Stimulated activated CD4-positive, alpha-beta T cell treated with anti-CD3 and anti-CD28 coated beads, TNF-alpha, amount 100 ng/mL, for 4 hours (primary cell): ENCODE measurements at places on chromosomes 5 and 9.

GRCh38 chr9:122099271-122099869 is 6.3 kb upstream of the TTLL11 start:
- DNase-seq, result peak; percentile 58

DNA sequence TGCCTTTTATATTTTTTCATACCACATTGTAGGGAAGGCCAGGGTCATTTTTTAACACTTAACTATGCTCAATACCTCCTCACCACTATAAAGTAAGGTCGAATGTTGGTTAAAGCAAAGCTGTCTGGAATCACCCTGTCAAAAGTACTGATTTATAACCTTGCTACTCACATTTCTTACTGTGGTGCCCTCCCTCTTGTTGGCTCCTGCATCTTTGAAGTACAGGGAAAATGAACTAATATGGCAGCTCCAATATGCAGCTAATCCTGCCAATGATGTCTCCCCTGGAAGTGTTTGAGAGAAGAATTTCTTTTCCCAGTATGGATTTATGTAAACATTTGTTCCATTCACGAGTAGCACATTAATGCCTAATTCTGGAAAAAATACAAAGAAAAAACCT is 108.4 kb upstream of the RPS23 start:
- no peak for DNase-seq

GRCh38 chr9:129933185-129934040 is 98.2 kb downstream of the USP20 start:
- no peak for DNase-seq

- DNase-seq, result no peak
Observed at GRCh38 chr5:34460496-34460895, 195.6 kb upstream of the RAI14 start.

DNA sequence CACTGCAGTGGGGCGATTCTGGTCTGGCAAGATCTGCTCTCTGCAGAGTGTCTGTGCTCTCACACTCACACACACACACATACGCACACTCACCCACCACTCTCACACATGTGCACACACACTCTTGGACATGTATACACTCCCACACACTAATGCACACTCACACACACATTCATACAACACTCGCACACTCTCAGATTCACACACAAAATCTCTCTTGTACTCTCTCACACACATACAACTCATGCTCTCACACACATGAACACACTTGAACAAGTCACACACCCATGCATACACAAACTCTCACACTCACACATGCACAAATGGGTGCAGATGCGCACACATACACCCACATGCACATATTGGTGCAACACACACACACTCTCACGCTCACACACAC is 31.7 kb downstream of the TMEM174 start:
- DNase-seq, result no peak

DNA sequence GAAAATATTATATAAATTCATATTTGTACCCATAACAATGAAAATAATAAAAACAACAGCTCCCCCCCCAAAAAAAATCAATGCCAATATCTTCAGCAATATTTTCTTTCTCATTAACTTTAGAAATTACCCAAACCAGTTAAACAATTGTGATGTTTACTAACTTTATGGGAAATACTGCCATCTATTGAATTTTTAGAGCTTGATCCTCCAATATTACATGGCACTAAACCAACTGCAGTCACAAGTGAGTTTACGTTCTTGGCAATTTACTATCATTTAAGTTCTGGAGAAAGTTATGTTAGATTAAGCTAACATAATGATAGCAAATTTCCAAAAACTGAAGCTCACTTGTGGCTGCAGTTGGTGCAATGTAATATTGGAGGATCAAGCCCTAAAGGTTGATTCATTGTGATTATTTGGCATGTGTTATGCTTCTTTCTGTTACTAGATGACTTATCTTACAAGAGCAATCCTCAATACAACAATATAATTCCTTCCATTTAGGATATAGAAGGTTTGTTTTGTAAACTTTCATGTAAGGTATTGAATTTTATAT is 379.5 kb downstream of the CDH18 start:
- DNase-seq, result no peak

DNA sequence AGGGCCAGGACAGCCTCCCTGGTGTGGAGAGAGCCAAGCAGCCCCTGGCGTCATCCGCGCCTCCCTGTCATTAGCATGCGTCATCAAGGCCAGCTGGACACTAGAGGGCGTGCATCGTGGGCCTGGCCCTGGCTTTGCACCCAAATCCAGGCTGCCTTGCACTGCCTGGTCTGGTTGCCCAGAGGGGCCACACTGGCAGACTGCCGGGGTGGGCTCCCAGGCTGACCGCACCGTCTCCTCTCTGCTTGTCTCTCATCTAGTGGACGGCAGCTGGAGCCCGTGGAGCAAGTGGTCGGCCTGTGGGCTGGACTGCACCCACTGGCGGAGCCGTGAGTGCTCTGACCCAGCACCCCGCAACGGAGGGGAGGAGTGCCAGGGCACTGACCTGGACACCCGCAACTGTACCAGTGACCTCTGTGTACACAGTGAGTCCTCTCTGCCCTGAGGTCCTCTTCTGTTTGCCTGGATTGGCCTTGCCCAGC is 29.0 kb downstream of the HK3 start:
- DNase-seq, result no peak
